ENCODE measurements at places on chromosomes 2 and 18.

DNA sequence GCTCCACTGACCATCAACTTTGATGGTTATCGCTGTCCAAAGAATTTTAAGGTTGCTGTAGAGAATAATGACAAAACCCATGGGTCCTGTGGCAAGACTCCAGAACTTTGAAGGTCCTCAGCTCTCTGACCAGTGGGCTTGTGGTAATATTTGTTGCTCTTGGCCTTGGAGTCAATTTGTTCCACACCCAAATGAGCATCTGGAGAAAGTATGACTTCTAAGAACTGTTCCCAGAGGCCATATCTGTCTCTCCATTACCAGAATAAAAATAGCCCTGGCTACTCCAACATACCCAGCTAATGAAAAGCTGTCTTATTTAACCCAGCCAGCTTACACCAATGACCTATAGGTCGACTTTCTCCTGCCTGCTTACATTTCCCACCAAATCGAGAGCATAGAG, 466.4 kb downstream of the MEIS1 start:
- no peak for DNase-seq

DNA sequence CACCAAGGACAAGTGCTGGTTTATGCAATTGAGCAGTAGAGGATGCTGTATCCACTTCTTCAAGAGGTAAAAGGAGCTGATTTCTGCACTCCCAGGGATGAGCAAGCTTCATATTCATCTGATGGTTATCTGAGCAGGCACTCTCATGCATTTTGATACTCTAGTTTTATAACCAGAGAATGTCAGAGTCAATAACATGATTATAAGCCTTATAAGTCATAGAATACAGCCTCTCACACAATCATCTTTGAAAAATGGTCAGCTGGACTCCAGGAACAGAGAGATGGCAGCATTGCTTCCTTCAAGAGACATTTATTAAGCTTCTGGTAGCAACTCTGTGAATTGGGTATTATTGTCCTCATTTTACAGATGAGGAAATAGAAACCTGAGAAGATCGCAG, 167.1 kb downstream of the SLC8A1 start:
- DNase-seq, result no peak

- no peak for DNase-seq
These were observed 59.6 kb downstream of the BCL11A start for GRCh38 chr2:60493804-60494387.

- DNase-seq, result no peak
These were observed 69.8 kb downstream of the CDH19 start for GRCh38 chr18:66534110-66534509.

DNA sequence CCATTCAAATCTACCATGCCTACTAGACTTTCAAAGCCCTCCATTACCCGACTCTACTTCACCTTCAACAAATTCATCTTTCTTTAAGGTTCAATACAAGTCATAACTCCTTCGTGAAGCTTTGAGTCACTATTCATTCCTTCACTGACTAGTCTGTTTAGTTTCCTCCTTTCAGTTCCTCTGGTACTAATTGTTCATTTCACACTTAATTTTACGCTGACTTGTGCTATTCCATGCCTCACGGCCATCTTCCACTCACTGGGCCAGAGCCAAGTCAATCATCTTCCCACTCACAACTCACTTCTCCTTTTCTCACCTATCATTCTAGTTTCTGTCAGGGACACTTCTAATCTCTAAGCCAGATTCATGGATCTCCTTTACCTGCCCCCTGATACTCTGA, 136.2 kb downstream of the MTX2 start:
- DNase-seq, result no peak

DNA sequence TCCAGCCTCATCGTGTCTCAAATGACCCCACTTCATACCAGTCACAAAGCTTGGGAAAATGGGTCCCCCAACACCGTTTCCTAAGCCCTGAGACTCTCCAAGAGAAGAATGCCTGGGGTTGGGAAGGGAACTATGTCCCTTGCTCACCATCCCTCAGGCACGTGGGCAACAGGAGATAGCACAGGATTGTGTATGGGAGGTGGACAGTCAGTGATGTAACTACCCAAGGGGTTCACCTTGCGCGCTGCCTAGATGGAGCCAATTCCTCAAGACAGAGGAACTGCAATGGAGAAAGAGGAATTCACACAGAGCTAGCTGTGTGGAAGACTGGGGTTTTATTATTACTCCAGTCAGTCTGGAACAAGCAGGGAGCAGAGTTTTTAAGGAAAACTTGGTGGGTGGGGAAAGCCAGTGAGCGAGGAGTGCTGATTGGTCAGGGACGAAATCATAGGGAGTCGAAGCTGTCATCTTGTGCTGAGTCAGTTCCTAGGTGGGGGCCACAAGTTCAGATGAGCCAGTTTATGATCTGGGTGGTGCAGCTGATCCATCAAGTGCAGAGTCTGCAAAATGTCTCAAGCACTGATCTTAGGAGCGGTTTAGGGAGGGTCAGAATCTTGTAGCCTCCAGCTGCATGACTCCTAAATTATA, 13.8 kb upstream of the CXCR1 start:
- no peak for DNase-seq

DNA sequence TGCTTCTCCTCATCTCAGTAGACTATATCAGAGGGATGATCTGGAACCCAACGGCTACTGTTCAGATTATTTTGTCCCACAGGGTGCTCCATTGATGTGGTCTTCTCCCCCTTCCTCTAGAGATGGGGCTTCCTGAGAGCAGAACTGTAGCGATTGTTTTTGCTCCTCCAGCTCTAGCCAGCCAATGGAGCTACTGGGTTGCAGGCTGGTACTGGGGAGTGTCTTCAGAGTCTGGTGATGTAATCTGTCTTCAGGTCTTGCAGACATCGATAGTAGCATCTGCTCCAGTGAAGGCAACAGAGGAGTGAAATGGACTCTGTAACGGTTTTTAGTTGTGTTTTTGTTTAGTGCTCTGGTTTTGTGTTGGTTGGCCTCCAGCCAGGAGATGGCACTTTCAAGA, 621.9 kb downstream of the RNF144A start:
- no peak for DNase-seq

- DNase-seq, result no peak
These were observed 47.6 kb downstream of the HNRNPLL start for GRCh38 chr2:38554973-38555595.

GRCh38 chr2:196170606-196171247, 651 bp downstream of the STK17B start:
- no peak for DNase-seq

- no peak for DNase-seq
These were observed 89.4 kb upstream of the SPTBN1 start for GRCh38 chr2:54366487-54367280.

DNA sequence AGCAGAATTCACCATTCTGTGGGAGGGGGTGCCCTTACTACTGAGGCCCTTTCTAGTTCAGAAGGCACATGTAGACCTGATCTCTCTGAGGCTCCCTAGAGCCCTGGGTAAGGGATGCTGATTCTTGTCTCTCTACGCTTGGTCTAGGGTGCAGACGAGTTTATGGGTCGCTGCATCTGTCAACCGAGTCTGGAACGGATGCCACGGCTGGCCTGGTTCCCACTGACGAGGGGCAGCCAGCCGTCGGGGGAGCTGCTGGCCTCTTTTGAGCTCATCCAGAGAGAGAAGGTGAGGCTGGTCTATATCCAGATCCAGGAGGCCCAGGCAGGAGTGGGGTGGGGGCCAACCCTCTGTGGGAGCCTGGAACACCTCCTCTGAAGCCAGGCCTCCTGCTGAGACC, 147.2 kb downstream of the DYSF start:
- no peak for DNase-seq

DNA sequence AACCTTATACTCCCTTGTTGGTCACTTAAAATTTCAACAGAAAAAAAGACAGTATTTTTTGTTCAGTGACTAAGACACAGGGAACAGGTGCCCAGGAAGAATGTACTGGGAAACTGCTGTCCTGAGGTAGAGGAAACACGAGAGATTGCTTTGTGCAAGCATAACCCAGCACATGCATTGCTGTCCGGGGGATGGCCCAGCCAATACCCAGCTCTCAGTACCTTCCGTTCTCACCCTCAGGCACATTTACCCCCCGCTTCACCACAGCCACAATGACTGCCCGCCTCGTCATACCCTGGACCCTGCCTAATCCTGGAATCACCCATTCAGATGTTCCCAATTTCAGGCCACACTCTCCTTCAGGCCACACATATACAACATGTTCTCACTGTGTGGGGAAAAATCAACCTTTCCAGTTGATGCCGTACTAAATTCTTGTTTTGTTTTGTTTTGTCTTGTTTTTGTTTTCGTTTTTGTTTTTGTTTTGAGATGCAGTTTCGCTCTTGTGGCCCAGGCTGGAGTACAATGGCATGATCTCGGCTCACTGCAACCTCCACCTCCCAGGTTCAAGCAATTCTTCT, 140.7 kb downstream of the ESCO1 start:
- no peak for DNase-seq

- no peak for DNase-seq
These were observed 226.7 kb downstream of the TTC32 start for GRCh38 chr2:19675003-19675629.

DNA sequence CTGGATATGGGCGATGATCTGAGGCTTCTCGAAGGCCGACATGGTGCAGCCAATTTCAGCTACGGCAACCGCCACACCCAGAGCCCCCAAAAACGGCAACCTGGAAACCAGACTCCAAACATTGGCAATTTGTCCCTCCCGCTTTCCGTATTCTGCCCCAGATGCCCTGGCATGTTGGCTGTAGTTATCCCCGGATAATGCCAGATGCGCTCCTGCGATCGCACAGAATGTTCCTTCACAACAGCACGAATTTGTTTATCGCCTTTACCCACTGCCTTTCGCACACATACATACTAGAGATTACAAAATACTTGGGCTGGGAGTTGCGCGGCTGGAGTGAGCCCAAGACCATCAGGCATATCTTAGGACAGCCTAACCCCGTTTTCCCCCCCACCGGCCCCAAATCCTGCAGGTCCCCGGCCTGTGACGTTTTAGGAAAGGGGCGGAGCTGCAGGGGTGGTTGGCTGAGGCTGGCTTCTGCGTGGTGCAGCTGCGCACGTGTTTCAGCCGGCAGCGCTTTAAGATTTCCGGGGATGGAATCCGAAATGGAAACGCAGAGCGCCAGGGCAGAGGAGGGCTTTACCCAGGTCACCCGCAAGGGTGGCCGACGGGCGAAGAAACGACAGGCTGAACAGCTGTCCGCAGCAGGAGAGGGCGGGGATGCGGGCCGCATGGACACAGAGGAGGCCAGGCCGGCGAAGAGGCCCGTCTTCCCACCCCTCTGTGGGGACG, at the start of gene PNO1:
Gene PNO1, plus strand, starts transcription at position 487 of the 732 bp plus-strand sequence. Its CDS starts 47 bp downstream, at position 534.
- DNase-seq, result peak; percentile 96

DNA sequence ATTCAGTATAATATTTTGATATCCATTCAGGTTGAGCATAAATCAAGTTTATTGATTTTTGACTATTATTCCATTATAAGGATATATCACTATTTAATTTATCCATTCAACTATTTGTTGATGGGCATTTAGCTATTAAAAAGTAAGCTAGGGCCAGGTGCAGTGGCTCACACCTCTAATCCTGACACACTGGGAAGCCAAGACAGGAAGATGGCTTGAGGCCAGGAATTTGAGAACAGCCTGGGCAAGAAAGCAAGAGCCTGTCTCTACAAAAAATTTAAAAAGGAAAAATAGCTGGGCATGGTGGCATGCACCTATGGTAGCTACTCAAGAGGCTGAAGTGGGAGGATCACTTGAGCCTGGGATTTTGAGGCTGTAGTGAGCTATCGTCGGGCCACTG, 183.5 kb downstream of the HNMT start:
- DNase-seq, result no peak

DNA sequence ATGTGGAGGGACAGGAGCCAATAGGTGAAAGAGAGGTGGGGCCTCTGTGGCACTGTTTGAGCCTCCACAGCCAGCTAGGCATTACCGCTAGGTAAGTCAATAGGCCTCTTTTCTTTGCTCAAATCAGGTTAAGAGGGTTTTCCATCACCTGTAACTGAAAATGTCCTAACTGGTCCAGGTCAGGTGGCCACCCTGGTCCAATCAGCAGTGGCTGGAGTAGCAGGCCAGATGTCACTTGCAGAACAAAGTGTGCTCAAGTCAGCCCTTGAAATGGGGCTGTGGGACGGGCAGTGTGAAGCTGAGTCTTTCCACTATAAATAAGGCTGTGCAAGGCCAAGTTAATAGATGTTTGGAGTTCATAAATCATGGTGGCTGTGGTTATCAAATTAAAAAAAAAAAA, 20.9 kb downstream of the FBXO36 start:
- DNase-seq, result no peak

DNA sequence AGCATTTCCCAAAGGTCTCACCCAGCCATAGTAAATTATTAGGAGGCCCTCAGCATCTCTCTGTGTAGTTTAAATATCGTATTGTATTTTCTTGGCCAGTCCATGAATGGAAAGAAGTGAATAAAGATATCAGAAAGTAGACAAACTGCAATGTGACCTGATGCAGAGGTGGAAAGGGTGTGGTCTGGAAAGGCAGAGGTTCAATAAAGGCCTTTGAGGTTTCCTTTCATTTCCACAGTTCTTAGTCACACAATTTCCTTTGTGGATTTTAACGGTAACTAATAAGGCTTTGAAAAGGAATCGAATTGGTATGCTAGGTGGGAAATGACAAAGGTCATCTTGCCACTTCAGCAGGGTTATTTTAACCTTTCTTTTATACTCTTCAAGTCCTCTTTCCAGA, 20.1 kb upstream of the WIPF1 start:
- DNase-seq, result no peak

DNA sequence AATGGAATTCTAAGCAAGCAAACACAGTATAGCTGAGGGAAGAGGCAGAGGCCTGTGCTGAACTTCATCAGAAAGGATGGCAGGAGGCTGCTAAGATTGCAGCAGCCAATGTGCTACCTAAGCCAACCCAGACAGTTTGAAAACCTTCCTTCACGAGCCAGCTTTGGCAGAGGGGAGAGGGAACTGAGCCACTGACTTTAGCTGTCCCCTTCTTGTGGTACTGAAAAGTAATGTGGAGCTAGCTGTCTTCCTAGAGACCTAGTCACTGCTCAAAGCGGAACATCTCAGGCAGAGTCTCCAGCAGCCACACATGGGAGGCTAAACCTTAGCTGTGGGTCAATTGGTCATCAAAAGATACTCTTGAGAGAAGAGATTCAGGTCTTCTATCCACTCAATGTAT, 419.0 kb downstream of the FBXO15 start:
- DNase-seq, result no peak

- no peak for DNase-seq
These were observed 272.1 kb upstream of the EPAS1 start for GRCh38 chr2:46025081-46025480.

- no peak for DNase-seq
These were observed 13.8 kb downstream of the GKN2 start for GRCh38 chr2:68938938-68939337.

GRCh38 chr2:147663153-147663961, 181.5 kb upstream of the ACVR2A start:
- DNase-seq, result no peak

GRCh38 chr18:21747268-21747667, 6.7 kb downstream of the MIB1 start:
- no peak for DNase-seq

- no peak for DNase-seq
These were observed 4.6 kb upstream of the DSG4 start for GRCh38 chr18:31371989-31372388.

DNA sequence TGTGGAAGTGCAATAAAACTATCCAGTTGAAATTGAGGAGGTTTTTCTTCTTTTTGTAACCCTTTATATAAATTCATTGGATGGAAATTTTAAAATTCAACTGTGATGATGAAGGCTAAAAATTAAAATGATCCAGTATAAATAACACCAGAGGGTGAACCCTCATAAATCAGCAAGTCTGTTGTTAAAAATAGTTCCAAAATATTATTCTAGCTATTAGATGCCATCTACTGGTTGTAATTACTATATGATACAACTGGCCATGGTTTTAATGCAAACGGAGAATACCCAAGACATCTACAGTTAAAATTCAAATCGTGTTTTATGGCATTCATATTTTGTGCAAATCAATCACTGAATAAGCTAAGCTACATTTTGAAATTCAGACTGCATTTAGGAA, 53.8 kb downstream of the TMEM200C start:
- DNase-seq, result no peak

Measured in stimulated activated CD4-positive, alpha-beta T cell treated with anti-CD3 and anti-CD28 coated beads, Interleukin-1b, Interleukin-23, amount 100 ng/mL, for 48 hours (primary cell).